ENCODE measurements at places on chromosomes 7 and 10.

- DNase-seq: no peak
Measured at GRCh38 chr10:99406149-99406548, 24.3 kb downstream of the GOT1 start.

DNA sequence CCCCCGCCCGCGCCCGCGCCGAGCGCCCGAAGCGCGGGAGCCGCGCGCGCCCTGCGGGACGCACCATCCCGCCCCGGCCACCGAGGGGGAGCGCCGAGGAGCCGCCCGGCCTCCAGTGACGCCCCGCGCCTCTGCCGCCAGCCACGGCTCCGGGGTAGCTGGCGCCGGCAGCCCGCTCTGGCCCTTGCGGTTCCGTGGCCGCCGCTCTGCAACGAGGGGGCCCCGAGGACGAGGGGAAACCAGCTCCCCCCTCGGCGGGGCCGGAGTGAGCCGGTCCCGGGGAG, at the start of gene PAXIP1:
PAXIP1 (minus strand) TSS at position 33 of the 284 bp plus-strand sequence. CDS start 195 bp downstream, outside the sequence.
- DNase-seq: peak; percentile 74

DNA sequence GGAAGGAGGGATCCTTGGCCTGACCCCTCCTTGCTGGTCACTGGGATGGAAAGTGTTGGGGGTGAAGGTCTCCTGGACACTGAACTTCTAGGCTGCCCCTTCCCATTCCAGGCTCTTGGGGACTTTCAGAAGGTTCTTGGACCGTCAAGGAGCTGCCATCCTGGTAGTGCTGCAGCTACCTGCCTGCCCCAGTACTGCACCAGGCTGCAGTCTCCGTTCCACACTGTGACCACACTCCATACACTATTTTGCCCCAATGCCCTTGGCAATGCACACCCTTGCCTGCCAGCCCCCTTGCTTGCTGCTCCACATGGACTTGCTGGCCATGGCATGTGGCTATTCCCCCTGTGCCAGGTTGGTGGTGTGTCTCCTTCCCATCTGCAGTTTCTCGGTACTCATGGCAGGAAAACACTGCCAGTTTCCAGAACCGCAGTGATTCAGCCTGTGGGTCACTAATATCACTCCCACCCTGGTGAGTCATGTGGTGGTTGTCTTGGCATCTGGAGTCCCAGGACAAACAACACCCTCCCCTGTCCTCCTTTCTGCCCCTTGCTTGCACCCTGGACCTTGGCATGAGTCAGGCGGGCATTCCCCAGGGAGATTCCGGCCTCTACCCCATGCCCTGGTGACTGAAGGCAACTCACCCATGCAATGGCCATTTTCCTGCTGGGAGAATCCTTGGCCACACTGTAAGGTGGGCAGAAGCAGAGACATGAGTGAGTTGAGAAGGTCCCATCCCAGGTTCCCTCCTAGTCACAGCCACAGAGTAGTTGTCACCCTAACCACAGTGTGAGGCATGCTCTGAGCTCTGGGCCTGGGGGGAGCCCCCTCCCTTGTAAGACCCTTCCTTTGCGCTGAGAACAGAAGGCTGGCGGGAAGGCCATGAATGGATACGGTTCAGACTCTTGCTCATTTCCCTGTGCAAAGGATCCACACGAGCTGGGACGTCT, 32.8 kb downstream of the GOLGA7B start:
- no peak for DNase-seq

DNA sequence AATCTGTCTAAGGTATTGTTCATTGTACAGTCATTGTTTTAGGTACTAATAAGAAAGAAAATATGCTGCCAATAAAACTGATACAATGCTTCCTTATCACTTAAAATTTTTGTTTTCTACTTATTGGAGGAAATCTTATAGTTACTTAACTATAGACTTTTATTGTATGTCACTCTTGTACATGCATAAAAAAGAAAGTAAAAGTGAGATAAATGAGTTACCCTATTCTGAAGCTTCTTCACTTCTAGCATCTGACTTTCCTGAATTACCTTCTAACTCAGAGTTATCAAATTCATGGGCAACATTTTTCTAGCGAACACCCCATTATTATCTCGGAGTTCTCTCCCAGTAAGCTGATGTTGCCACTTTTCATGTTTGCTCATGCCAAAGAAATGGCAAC, 504.9 kb downstream of the SH2D4B start:
- DNase-seq: no peak

DNA sequence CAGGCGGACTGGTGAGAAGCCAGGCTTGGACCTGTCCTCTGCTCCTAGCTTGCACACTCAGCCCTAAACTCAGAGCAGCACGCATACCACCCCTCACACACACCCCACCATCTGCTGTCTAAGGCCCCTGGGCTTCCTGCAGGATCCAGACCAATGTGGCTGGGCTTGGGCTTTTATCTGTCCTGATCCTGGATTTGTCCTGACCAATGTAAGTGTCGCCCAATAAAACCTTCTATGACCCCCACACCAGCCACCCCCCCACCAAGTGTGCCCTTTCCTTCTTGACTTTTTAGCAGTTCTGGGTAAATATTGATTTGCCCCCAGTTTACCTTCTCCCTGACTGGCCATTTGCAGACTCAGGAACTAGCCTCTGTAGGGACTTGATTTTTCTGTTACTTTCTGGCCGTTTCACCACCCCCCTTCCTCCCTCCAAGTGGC, 1.7 kb upstream of the HOXA13 start:
- DNase-seq: no peak

- no peak for DNase-seq
Measured at GRCh38 chr10:67780759-67781538, 57.0 kb downstream of the DNAJC12 start.

DNA sequence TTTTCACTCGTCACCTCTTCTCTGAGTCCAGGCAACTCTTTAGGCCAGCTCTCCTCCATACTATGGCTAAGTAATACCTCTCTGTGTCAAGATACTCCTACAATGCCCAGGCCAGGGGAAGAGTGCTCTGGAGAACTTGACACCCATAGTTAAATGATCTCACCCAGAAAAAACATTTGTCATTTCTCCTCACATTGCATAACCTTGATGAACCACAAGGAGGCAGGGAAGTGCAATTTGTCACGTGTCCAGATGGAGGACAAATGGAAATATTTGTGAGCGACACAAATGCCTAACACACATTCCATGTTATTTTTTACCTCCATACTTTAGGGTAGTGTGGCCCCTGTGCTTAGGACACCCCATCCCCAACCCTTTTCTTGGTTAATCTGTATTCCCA, 78.3 kb downstream of the HTR7 start:
- no peak for DNase-seq

DNA sequence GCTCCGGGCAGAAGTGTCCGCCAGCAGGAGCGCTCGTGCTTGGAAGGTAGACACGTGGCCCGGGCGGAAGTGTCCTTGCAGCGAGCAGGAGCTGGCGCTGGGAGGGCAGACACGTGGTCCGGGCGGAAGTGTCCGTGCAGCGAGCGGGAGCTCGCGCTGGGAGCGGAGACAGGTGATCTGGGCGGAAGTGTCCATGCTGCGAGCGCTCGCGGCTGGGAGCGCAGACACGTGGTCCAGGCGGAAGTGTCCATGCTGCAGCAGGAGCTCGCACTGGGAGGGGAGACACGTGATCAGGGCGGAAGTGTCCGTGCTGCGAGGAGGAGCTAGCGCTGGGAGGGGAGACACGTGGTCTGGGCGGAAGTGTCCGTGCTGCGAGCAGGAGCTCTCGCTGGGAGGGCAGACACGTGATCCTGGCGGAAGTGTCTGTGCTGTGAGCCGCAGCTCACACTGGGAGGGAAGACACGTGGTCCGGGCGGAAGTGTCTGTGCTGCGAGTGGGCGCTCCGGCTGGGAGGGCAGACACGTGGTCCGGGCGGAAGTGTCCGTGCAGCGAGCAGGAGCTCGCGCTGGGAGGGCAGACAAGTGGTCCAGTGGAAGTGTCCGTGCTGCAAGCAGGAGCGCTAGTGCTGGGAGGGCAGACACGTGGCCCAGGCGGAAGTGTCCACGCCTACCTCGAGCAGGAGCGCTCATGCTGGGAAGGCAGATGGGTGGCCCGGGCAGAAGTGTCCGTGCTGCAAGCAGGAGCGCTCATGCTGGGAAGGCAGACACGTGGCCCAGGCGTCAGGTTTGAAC, 41.1 kb upstream of the PRKAR1B start:
- DNase-seq: no peak

GRCh38 chr7:13770305-13770704, 219.2 kb downstream of the ETV1 start:
- DNase-seq: no peak

- DNase-seq: no peak
Measured at GRCh38 chr10:124550293-124551034, 88.8 kb downstream of the LHPP start.

GRCh38 chr7:10734595-10734994, 239.1 kb upstream of the PHF14 start:
- DNase-seq: no peak

DNA sequence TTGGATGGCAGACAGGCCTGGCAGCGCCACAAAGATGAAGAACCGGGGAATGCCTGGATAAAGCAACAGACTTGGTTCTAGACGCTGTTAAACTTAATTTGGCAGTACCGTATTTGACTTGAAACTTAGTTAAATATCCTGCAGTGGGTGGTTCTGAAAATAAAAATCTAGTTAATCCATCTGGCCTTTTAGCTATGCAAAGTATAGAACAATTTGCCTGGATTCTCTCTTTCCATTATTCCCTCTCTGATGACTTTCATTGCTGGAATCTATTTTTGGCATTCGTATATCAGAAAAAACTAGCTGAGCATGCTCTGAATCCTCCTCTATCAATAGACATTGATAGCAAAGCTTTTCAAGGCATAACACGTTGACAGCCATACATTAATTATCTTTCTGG, 203.6 kb downstream of the MACC1 start:
- DNase-seq: no peak

GRCh38 chr10:23834091-23834490, 374.8 kb upstream of the KIAA1217 start:
- no peak for DNase-seq

Measured in central memory CD4-positive, alpha-beta T cell (primary cell).